ENCODE measurements at places on chromosomes 11 and 22.

GRCh38 chr11:109197656-109198055, 224.3 kb upstream of the C11orf87 start:
- DNase-seq: no peak

DNA sequence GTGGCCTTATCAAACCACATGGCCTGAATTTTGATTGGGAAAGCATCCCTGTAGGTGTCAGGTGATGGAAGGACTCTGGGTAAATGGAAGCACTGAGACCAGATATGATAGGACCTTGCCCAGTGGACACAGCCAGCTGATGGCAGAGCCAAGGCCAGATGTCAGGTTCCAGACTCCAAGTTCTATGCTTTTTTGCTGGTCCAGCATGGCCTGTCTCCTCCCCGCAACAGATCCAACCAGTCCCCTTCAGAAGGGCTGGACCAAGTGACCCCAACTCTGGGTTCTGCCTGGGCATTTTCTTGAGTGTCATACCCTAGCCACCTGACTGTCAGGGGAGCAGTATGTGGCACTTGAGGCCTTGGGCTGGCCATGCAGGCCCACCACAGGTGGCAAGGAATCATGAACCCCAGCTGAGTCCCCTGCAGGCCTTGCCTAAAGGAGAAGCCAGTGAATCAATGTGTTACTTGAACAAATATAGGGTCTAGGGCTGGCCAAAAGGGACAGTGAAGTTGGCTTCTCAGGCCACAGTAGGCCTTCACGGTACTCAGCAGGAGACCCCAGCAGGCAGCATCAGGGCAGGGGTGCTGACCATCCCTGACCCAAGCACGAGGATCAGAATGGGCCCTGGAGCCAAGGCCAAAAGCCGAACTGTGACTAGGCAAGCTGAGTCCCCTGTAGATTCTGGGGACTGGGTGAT, 27.1 kb downstream of the KCNQ1OT1 start:
- DNase-seq: no peak

- DNase-seq: no peak
Measured at GRCh38 chr11:46315783-46316563, 31.3 kb upstream of the DGKZ start.

DNA sequence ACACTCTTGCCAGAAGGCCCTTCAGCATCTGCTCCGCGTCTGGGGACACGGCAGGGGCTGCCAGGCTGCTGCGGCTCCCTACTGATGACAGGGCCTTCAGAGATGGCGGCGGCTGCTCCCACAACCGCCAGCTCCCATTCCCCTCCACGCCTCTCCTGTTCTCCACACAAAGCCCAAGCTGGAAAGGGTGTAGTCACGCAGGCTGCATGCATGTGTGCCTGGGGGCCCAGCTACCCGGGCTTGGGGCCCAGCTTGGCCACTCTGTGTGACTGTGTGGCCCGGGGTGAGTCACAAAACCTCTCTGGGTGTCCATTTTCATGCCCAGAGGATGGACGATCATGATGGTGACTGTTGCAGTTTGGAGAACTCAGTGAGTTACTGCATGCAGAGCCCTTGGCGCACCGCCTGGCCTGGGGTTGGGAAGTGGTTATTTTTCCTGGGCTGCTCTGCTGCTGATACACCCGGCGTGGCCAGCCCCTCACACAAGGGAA, 31.7 kb upstream of the PARVB start:
- DNase-seq: no peak

DNA sequence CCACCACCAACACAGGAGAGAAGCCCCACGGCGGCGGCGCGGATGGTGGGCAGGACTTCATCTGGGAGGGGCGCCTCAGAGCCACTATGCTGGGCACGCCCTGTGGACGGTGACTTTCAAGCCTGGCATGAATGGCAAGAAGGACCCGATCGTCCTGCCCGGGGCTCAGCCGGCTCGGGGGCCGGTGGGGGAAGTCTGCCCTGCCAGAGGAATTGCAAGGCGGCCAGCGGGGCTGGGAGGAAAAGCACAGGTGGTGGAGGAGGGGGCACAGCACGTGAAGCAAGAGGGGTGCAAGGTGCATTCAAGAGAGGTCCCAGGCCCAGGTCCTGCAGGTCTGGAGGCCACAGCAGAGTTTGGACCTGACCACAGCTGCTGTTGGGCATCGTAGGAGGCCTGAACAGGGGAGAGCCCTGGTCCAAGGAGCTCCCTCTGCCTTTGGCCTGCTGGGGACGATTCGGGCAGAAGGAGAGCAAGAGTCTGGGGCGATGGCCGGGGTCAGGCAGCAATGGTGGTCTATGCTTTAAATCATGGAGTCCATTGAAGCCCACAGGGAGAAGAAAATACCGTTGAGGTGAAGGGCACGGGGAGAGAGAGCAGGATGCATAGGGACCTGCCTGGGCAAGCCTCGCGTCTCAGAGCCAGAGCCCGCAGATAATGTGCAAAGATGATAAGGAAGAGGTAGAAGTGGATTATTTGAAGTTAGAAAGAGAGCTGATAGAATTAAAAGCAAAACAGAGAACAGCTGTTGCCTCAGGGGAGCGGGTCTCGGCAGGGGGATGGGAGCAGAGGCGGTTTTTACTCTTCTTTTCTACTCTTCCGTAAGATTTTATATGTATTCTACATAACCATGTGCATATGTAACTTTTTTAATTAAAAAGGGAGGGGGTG, 82.6 kb upstream of the SHISAL1 start:
- DNase-seq: no peak

DNA sequence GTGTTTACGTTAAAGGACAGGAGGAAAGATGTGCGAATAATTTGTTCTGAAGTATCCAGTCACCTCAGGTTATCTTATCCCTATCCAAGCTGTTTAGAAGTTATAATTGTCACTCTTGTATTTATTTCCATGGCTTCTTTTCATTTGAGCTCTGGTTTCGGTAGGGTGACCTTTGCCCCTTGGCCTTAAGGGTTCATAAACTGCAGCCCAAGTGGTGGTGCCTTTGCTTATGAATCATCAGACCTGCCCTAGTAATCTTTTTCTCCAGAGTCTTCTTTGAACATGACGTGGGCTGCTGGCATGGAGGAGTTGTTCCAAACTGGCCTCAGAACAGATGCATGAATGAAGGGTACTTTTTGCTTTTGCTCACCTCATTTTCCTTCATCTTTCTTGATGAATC, 6.5 kb upstream of the CRYBB3 start:
- DNase-seq: no peak

GRCh38 chr22:26502688-26503561, 9.3 kb downstream of the TFIP11 start:
- no peak for DNase-seq

DNA sequence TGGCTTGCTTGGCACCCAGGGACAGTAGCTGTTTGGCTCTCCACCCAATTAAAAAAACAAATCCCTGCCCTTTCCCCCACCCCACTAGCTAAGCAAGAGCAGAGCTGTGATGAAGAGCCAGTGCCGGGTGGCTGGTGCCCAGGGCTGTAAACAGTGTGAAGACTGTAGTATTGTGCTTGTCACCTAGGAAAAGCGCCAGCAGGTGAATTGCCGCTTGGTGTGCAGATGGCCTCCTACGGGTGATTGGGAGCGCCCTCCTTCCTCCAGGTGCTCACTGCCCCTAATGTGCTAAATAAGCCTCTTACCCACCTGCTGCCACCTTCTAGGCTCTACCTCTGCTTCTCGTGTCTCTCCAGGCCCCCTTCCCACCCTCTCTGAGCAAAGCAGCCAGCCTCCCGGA, 18.4 kb upstream of the RAPSN start:
- DNase-seq: peak; percentile 48

DNA sequence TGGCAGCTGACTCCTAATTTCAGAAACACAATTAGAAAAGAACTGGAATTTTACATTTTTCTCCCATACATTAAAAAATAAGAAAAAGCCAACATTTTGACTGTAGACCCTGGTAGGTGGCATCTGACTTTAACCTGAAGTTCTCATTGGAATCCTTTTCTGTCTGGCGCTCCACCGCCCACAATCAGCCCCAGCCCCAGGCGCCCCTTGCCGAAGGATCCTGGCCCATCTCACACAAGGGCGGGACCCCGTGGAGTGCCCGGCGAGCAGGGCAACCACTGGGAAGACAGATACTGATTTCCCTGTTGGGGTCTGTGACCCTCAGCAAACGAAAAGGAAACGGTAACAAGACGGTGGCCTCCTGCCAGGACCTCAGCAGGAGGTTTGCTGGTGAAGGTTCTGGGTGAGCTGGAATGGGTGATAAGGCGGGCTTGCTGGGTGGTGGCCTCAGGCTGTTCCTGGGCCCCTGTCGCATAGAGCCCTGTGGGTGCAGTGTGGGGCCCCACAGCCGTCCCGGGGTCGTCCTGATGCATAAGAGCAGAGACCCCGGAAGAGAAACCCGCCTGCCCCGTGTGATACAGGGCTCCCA, 15.7 kb downstream of the TSPO start:
- no peak for DNase-seq

- DNase-seq: peak; percentile 24
Measured at GRCh38 chr11:133134314-133135173, 397.8 kb downstream of the OPCML start.

DNA sequence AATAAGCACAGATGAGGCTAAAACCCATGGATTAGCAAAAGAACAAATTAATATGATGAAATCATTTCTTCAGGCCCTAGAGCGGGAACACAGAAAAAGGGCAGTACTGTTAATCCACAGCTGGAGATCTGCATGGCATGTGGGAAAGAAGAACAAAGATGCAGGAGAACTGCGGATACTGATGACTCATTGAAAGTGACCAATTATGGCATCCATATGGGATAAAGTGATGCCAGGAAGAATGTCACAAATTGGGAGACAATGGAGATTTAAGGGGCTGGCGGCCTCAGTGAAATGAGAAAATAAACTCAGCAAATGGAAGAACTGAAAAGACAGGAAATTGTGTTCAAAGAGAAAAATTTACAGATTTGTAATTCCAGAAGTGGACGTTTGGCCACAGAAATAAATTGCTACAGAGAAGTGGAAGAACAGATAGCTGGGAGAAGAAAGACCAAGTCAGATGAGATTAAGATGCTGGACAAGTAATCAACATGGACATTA, 39.4 kb downstream of the SIK3 start:
- DNase-seq: no peak

GRCh38 chr11:77047007-77047927, 13.1 kb downstream of the B3GNT6 start:
- DNase-seq: peak; percentile 8

GRCh38 chr11:35610631-35611030, 7.6 kb upstream of the FJX1 start:
- DNase-seq: no peak

DNA sequence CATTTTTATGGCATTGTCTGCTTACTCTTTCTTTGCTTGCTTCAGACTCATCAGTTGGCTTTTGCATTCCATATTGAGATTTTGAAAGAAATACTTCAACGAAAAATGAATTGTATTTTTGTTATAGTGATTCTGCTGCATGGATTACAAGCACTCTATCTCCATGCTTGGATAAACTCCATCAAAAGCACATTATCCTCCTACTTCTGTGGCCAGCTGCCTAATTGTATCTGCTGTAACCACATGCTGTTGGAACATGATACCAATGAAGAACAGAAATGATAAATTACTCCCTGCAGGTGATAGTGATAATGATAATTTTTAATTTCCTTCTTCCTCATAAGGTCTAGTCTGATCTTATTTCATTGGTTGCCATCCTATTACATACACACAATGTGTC, 100.8 kb downstream of the PRMT3 start:
- DNase-seq: peak; percentile 87

DNA sequence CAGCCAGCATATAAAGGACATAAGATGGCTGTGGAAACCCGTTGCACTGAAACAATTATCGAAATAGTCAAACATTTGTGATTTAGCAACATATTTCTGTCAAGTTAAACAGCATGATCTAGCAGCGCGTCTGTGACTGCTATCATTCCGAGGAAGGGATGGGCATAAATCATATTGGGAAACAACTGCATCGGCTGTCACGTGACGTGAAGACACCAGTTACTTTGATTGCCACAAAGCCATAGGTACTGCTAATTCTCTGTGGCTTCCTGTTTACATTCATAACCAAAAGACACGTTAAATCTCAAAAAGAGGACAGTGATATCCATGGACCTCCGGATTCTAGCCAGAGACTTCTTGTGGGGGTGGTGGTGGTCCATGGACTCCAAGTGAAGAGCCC, 87.8 kb downstream of the CACNA1I start:
- DNase-seq: no peak

- DNase-seq: no peak
Measured at GRCh38 chr11:224424-224823, 11.7 kb downstream of the SIRT3 start.

DNA sequence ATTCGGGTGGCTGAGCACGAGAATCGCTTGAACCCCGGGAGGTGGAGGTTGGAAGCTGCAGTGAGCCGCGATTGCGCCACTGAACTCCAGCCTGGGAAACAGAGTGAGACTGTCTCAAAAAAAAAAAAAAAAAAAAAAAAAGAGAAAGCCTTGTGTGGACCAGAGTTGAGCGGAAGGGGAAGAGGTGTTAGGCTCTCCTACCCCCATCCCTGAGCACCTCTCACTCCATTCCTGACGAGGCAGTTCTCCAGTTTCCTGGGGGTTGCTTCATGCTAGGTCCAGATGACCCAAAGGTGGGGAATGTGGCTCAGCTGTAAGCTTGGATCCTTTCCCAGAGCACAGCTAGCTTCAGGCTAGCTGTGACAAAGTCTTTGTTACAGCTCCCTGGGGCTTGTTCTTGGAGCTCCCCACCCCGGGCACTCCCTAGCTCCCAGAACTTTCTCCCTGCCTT, 8.8 kb upstream of the DNAL4 start:
- no peak for DNase-seq

DNA sequence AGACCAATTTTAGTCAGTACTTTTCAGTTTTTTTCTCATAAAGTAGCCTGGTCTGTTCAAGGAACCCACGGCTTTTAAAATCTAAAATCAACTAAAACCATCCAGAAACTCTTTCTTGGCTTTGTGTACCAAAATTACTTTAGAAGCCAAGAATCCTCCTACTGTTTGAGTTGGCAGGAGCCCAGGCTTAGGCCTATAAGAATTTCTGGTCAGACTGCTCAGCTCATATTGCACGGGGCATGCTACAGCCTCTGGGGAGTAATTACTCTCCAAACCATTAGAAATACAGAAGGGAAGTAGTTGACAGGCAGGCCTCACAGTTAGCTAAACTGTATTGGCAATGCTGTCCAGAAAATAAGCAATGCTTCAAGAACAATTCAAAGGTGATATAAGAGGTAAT, 1862.9 kb upstream of the RAG2 start:
- no peak for DNase-seq

DNA sequence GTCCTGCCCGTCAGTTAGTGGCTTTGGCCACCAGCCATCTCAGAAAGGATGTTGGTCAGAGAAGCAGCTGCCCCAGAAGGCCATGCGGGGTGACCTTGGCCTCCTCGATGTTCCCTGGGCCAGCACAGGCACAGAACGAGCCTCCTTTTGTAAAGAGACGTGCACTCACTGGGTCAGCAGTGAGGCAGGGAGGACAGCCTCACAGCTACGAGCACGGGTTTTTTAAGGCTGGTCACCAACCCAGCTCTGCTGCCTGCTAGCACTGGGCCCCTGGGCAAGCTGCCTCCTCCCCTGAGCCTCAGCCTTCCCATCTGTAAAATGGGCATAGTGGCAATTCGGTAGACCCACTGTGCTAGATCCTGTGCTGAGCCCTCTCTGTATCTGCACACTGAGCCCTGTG, 10.8 kb downstream of the IGLL1 start:
- no peak for DNase-seq
